Glomerular endothelial cell (primary cell): ENCODE measurements at places on chromosomes 6 and 20.

DNA sequence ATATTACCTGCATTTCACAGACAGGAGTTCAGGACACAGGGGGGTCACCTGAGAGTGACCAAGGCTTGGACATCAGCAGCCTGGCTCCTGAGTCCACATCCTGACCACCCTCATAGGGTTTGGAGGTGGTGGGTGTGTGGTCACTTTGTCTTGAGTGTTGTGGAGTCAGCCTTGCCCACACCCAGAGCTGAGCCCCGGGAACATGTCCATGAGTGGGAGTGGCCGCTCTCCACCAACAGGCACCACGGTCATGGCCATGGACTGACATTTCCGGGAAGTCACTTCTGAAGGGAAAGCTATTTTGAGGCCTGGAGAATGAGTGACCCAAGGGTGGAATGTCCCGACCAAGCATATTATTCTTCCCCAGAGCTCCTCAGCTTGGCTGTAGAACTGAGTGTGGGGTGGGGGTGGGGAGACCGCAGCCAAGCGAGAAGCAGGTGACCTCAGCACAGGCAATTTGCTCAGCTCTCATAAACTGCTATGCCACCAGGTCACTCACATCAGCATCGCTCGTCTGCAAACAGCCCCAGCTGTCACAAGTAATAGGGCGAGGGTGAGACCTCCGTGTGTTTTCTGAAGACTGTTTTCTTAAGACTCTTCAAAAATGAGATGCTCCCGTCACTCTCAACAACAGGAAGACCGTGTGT lies 348.6 kb upstream of the CDH4 start:
- no peak for DNase-seq

DNA sequence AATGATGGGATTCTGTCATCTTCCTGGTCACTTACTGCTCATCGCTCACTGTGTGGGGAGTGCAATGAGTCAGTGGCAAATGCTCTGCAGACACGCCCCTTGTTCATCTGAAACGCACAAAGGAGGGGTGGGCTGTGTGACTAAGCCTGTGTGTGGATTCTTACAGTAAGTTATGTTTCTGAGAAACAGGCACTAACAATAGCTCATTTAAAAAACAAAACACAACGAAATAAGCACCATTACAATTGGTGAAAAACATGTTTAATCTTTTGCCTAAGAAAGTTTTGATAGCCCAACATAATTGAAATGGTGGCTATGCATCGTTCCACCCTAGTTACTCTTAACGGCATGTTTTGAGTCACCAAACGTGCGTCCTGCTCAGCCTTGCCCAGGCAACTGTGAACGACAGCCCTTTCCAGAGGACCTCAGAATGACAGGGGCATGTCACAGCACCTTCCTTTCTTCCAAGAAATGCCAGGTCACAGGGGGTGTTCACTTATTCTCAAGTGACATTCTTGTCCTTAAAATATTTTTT lies 118.4 kb upstream of the SGK1 start:
- peak; percentile 93 for DNase-seq

GRCh38 chr20:54351371-54352136 lies 123.8 kb upstream of the DOK5 start:
- no peak for DNase-seq

DNA sequence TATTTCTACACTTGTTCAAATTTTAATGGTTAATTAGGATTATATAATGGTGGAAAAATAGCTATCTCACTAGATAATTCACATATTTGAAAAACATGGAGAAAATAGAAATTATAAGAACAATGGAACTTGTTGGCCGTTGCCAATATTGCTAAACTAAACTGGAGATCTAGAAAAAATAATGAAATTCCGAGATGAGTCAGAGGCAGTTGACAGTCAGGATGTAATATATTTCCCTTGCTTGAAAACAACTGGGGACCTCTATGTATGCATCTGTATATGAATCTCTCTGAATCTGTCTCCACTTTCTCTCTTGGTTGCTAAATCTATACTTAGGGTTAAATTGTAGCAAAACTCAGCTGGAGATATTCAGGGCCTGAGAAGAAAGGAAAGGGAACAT lies 1108.2 kb upstream of the GJE1 start:
- DNase-seq = no peak

GRCh38 chr20:43824309-43825050 lies 90.2 kb upstream of the TOX2 start:
- no peak for DNase-seq

- DNase-seq = no peak
Measured at GRCh38 chr20:63215101-63216040, 560 bp downstream of the YTHDF1 start.

DNA sequence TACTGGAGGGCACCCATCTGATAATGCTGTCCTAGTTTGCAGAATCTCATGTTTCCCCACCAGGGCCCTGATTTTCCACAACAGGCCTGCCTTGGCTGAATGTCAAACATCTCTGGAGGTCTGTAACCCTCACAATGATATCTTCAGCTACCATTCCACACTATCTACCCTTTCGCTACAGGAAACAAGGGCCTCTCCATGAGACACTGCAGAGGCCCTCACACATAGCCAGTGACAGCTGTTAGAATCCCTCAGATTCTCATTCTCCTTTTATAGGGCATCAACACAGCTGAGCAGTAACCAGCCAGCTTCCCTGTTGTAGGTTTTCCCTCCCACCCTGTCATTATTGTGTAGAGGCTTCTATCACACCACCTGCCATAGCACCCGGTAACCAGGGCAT lies 29.6 kb upstream of the MICB start:
- DNase-seq = no peak

DNA sequence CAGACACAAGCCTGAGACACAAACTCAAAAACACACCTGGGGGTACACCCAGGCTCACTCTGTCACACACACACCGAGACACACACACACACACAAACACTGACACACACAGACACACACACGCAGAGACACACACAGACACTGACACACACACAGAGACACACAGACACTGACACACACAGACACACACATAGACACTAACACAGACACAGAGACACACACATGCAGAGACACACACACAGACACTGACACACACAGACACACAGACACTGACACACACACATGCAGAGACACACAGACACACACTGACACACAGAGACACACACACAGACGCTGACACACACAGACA lies 14.4 kb upstream of the ABHD16B start:
- no peak for DNase-seq

DNA sequence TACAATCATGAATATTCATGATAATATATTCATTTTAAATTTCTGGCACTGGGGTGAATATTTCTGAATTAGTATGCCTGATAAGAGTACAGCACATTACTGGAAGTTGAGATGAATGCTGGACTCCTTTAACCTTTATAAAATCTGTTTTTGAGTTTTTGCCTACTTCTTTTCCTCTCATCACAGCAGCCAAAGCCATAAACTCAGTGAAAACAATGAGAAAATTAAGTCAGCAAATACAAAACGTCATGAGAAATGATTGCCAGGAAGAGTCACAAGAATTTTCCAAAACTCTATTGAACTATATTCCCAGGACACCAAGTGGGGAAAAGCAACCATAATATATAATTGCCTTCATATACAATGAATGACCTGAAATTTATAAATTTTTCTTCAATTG lies 837.6 kb downstream of the TBC1D32 start:
- no peak for DNase-seq

GRCh38 chr6:13065581-13065980 lies 262.8 kb downstream of the TBC1D7 start:
- no peak for DNase-seq

DNA sequence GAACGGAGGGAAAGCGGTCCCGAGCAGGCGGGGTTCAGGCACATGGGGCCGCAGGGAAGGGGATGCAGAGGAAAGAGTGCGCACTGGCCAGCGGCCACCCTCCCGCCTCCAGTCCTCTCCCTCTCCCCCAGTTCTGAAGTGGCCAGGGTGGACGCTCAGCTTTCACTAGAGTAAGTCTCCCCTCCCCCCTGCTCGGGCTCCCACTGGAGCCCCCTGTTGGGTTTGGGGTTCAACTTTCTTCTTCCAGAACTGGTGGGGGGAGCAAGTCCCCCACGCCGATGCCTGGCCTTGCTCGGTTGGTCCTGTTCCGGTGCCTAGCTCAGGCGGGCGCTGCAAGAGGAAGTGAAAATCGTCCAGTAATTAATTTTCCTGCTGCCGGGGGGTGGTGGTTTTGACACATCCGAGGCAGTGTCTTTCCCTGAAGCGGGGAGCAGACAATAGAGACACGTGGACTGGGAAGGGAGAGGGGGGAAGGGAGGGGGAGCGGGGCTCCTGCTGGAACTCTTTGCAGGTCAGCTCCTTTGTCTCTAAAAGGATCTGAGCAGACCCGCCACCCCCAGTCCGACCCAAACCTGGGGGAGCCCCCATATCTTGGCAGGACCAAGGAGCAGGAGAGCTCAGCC lies 824 bp upstream of the SCRT2 start:
- no peak for DNase-seq

DNA sequence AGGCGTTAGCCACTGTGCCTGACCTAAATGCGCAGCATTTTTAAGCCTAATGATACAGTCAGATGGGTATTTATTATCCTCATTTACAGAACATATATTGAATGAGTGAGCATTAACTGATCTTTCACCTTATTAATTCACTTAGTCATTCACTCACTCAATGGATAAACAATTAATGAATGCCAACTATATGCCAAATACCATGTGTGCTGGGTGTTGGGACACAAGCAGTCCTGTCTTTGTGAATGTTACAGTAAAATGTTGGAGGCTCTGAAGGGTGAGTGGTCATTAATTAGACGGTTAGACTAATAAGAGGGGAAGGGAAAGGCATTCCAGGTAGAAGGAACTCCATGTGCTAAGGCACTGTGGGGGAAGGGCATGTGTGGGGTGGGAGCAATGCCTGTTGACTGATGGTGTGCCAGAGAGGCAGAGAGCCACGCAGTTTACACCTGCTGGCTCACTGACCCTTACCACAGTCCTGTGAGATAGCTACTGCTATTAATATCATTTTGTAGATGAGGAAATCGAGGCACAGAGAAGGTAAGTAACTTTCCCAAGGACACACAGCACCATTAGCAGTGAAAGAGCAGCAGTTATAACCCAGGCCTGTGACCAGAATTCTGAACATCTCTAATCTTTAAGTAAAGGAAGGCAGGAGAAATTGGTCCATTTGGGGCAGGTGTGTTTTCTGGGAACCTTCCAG lies 38.7 kb upstream of the B4GALT5 start:
- DNase-seq = no peak

DNA sequence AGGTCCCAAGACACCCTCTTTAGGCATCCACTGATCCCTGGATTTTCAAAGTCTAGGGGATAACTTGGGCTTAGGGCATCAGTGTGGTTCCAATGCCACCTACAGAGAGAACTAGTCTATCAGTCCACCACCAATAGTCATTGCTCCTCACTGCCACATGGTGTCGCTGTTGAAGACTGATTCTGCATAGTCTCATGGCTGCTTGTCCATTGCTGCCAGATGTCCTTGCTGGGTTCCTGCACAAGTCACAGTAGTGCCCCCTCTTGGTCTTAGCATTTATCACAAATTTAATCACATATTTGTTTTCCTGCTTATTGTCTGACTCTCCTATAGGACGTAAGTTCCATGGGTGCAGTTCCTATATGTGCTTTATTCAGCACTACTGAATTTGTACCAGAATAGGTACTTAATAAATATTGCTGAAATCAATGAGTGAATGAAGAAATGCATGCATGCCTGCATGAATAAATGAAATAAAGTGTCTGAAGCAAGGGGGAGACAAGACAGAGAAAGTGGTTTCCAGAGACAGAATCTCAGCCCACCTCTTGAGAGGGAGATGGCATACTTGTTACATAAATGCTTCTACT lies 45.9 kb upstream of the RALY start:
- DNase-seq = peak; percentile 12

GRCh38 chr6:128172081-128172480 lies 271.2 kb upstream of the THEMIS start:
- no peak for DNase-seq

GRCh38 chr20:49674383-49675352 lies 39.0 kb downstream of the B4GALT5 start:
- DNase-seq = no peak

GRCh38 chr6:150673720-150674346 lies 74.1 kb downstream of the PLEKHG1 start:
- DNase-seq = no peak

DNA sequence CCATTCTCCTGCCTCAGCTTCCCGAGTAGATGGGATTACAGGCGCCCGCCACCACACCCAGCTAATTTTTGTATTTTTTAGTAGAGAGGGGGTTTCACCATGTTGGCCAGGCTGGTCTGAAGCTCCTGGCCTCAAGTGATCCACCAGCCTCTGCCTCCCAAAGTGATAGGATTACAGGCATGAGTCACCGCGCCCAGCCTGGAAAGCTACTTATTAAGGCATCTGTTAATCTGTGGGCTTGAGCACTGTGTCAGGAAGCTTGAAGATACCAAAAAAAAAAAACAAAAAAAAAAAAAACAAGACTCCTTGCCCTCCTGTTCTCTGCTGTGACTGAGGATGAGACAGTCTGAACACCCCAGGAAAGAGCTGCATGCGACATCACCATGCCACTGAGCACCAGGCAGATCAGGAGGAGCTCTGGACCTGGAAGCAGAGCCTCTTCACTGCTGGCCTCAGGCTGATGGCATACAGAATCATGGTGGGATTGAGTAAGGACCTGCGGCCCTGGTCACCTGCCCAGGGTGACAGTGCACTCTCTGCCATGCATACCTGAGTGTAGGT lies 166.5 kb upstream of the SNX9 start:
- no peak for DNase-seq

GRCh38 chr20:43532416-43533055 lies 25.0 kb downstream of the L3MBTL1 start:
- no peak for DNase-seq

DNA sequence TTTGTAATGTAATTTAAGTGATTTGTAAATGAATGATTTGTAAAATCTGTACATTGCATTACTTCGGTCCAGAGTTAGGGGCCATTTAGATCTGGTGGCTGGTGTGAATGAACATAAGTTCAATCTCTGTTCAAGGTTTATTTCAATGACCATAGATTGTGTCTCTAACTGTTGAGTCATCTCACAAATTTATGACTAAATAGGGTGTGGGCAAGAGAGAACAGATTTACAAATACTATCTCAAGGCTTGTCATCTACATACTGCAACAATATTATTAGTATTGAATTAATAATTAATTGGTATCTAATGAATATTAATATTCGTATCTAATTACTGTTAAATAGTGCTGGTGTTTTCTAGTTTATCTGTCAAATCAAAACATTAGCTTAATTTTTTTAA lies 115.3 kb upstream of the EDN1 start:
- no peak for DNase-seq
